H1 (cell line): ENCODE measurements at places on chromosomes 2 and 18.
A peak's percentile ranks its signal among the peaks of the same experiment; 100 is the strongest.

GRCh38 chr2:185208261-185208660 is 530.3 kb upstream of the FSIP2 start:
- peak; percentile 65 for DNase-seq

DNA sequence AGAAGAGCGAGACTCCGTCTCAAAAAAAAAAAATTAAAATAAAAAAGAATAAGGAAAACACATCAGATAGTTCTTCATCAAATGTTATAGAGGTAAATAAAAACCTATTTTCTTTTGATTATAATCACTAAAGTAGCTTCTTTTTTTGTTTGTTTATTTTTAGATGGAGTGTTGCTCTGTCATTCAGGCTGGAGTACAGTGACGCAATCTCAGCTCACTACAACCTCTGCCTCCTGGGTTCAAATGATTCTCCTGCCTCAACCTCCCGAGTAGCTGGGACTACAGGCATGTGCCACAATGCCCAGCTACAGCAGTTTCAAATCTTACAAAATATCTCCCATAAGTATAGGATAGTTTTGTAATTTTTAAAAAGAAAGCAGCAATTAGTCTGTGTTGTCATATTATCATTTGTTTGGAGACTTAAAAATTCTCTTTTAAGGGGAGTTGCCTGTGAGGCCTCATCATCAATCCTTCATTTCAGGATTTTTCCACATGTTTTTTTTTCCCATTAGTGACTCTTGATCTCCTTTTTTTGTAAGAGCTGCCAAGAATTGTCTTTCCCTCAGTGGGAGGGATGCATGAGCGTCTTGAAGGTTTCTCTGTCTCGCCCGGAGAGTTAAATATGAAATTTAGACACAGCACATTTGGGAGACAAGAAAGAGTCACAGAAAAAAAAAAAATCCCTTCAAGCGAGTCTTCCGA is 275.9 kb downstream of the CDCA7 start:
- DNase-seq = no peak

DNA sequence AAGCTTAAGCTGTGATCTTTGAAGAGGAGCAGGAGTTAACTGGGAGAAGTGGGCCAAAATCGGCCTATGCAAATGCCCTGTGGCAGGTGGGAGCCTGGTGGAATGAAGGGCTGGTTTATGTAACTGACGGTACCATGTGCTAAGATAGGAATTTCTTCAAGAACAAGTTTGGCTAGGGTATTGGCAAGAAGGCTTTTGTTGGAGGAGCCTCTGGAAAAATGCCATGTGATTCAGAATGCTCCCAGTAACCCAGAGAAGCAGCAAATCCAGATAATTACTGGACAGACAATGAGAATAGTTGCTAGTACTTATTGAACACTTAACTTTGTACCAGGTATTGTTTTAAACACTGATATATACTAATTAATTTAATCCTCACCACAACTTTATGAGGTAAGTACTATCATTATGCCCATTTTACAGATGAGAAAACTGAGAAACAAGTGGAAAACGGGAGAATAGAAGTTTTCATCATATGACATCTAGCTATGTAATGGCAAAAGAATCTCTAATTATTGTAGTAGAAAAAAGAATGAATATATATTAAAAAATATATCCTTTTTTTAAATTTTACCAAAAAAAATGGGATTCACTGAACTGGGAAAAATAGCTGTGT is 9.1 kb upstream of the FAM124B start:
- no peak for DNase-seq

DNA sequence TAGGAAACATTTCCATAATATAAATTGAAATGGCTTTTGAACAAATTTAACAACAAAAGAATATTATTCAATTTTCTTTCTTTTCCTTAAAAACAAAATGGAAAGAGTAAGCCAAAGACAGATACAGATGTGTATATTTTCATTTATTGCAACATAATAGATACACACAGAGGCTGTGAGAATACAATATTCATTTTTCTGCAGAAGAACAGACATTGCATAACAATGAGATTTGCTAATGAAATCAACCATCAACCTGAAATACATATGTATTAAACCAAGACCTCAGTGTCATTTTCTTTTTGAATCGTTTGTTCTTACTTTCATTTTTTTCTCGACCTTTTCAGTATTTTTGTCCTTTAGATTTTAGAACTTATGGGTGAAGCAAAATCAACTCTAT is 95.1 kb downstream of the BAZ2B start:
- DNase-seq = no peak

- DNase-seq = no peak
These were observed 48.5 kb downstream of the SOCS6 start for GRCh38 chr18:70337139-70337972.

DNA sequence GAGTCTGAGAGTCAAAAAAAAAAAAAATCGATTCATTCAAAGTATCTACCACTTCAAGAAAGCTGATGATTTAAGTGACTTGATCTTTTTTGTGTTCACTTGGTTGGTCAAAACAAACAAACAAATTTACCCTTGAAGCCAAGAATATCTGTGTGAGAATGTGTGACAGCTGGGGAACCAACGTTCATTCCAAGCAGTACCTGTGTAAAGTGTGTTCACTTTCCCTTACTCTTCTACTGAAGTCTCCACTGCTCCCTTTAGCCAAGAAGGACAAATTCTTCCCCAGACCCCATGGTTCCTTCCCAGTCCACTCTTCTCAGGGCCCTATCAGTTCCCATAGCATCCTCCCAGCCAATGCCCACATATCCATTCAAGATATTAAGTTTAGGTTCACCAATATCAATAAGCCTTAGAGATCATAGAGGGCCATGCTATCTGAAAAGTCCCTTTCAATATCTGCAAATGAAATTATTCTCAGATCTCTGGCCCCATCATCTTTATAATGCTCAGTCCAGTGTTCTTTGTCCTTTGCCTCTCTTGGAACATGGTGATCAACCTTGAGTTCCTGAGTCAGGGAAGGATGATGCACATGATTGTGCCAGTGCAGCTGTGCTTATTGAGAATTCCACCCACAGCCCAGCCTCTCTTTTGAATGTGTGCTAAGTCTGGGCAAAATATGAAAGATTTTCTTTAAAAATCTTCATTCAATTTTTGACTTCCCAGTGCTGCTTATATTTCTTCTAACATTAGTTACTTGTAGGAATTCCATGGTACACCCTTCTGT is 82.8 kb upstream of the DTNA start:
- no peak for DNase-seq
